ENCODE measurements at places on chromosomes 3 and 15. TPM values are rescaled to one million over a fixed set of nuclear protein-coding genes. Genes with fewer than 3 reads are reported as not detected.
A peak's percentile ranks its signal among the peaks of the same experiment; 100 is the strongest.

DNA sequence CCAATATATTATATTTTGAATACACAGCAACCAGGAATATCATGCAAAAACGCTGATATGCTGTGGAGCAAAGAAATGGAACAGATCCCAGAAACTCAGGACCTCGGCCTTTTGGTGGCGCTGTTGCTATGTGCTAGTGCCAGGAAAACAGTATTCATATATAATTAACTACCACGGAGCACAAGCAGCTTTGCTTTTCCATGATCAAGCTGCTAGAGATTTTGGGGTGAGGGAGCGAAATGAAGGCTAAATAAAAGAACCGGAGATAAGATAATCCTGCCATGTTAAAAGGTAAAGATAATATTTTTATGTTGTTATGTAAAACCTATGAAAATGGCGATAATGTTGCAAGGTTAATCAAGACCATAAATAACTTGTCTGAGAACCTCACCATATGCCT, 157.7 kb upstream of the FAM3D start:
- DNase-seq = peak; percentile 76

- DNase-seq = no peak
These were observed 28.9 kb upstream of the RASGRP1 start for GRCh38 chr15:38593524-38593923.

The TAGLN3 gene
- not detected for total RNA-seq

The GABRB3 gene
- 4.8 TPM for total RNA-seq

- DNase-seq = no peak
These were observed 17.0 kb upstream of the SLC9A9 start for GRCh38 chr3:143865302-143865701.

The KBTBD12 gene
- total RNA-seq = 7.2 TPM

DNA sequence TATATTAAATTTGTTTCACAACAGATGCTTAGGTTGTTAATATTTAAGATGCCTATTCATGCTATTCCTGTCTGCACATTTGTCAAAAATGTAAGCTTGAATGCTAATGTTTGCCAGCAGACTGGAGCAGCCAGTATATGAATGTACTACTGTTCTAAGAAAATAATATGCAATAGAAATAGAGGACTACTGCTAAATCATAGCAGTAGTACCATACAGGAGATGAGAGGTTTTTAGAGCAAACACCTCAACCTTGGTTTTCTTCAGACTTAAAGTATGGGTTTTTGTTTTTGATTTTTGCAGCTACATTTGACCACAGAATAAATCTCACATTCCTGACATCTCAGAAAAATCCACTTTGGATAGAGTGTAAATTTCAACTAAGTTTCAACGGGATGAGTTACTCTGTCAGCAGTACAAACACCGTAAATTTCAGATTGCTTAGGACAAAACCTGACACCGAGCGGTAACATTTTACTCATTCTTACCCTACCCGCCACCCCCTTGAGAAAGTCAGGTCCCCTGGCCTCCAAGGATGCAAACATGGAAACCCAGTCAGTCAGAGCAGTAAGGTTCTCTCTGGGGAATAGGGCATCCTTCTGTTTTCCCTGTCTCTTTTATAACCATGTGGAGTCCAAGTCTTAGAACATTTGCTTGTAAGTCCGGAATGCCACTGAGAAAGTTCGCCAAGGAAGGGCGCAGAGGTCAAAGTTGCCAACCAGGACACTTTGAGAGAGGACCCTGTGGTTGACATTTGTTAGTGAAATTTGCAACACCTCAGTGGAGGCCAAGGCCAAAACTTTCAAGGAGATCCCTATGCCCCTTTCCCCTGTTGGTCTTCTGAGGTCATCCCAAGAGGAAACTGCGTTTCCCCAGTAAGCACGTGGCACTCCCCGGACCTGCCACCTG, 17.9 kb upstream of the SATB1 start:
- DNase-seq = no peak

GRCh38 chr3:66297900-66298299, 77.1 kb downstream of the SLC25A26 start:
- peak; percentile 79 for DNase-seq

DNA sequence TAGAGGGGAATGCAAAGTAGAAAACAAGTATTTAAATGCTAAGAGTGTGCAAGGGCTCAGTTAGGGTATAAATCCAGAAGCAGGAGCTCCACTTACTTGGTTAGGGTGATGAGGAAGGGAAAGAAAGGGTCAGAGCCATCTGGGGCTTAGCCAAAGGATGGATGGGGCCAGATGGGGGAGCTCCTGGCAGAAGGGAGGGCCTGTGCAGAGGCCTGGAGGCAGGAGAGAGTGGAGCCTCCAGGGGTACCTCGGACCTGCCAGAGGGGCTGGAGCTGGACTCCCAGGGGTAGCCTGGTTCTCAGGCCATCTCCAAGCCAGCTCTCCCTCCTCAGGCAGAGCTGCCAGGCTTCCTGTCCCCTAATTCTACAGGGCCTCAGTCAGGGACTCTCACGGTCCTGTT, 506.3 kb downstream of the SHQ1 start:
- peak; percentile 69 for DNase-seq

Measured in umbilical cord (tissue), 2 donors.